ENCODE measurements at places on chromosomes 2 and 18.
A peak's percentile ranks its signal among the peaks of the same experiment; 100 is the strongest.

DNA sequence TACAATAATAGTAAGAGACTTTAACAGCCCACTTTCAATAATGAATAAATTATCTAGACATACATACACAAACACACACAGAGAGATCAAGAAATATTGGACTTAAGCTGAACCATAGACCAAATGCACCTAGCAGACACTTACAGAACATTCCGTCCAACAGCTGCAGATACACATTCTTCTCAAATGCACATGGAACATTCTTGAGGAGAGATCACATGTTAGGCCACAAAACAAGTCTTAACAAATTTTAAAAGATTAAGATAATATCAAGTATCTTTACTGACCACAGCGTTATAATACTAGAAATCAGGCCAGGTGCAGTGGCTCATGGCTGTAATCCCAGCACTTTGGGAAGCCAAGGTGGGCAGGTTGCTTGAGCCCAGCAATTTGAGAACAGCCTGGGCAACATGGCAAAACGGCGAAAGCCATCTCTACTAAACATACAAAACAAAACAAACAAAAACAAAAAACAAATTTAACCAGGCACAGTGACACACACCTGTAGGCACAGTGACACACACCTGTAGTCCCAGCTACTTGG is 7.4 kb downstream of the CERKL start:
- no peak for DNase-seq

DNA sequence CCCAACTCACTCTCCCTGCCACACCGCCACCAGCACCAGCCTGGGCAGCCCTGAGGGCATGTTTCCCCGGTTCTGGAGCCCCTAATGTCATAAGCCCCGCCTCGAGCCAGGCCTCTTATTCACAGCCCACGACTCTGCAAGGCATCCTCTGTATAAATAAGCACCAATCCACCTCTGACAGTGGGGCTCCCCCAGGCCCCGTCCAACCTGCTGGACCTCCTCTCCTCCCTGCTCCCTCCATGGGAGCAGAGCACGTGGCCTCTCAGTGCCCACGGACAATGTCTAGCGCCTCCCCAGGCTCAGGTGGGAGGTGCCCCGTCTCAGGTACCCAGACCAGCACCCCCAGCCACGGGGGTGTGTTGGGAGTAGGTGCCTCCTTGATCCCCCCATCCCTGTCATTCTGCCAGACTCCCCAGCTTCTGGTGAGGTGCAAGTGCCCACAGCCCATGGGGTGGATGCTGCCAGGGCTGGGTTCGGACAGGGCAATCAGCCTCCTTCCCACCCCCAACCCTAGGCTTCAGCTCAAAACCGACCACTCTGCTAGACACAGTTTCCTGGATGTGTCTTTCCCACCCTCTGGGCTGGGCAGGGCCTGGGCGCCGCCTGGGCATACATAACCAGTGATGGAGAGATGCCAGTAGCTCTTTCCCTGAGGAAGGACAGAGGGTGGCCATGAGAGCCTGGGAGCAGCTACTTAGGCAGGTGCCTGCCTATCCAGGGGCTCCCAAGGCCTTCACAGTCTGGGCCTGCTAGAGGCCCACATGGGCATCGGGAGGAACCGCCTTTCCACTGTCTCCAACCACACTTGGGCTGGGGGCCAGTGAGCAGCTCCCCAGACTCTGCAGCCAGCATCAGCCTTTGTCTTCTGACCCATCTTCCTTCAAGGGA is 1.6 kb upstream of the ADRA2B start:
- DNase-seq, result no peak

GRCh38 chr2:37920570-37920969 is 4.5 kb upstream of the RMDN2 start:
- DNase-seq, result no peak

DNA sequence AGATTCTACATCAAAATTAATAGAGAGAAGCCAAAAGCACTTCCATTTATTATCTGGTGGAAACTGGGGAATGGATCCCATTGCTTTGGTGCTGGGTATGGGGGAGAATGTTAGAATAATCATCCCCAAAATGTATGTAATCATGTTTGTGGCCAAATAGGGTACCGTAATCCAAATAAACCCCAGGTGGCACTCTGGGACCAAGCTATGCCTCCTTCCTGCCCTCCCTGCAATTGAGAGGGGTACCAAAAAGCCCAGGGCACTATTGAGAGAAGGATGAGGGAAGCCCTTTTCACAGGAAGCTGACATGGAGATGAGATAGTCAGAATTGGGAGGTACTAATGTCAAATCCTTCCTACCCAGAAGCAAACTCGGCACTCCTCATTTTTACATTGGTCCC is 85.7 kb upstream of the NRP2 start:
- no peak for DNase-seq

- no peak for DNase-seq
Measured at GRCh38 chr2:10030311-10030736, 13.0 kb upstream of the KLF11 start.

- no peak for DNase-seq
Measured at GRCh38 chr18:13235421-13235831, 16.9 kb downstream of the LDLRAD4 start.

DNA sequence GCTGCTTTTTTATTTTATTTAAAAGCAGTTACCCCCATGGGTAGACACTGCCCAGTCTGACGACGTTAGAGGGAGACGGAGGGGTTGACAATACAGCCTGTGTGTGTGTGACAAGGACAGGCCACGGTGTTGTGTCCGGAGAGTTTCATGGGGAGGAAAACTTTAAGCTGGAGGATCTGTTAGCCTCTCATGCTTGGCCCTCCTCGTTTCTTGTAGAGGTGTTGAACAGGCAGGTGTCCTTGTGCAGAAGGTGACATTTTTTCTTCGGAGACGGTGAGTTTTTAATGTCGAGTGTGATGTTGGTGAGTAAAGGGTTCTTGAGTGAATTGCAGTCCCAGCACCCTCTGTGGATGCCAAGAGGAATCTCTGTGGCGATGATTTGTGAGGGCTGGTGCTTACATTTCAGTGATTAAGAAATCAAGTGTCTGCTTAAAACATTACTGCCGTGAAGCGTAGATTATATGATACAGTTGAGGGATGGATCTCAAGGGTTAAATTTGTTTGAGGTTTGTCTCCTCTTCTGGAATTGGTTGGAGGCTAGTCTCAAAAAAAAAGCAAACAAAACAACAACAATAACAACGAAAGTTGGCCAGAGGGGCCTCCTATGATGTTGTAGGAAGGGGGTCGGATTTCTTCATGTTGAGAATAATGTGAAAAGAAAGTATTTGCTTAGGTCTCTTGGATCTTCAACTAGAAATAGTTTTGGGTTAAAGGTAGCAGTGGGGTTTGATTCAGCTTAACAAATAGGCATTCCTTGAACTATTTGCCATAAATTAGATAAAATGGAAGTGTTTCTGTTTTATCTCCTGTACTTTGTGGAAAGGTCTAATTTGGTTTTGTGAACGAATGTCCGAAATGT is 1.6 kb downstream of the NCOA1 start:
- DNase-seq, result peak; percentile 7

DNA sequence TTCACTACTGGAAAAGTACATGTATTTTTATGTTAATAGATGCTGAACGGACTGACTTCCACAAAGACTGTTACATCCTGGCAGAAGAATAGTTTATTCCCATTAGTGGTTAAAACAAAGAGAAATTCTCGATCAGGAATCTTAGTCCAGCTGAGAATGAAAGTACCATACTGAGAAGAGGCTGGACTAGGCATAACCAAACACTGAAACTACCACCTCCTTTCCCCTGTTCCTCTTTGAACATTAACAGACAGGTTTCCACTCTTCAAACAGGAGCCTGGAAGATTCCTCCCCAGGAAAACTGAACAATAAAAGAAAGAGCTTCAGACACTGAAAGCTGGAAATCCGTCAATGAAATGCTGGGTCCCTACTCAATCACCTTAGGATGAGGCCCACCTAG is 25.8 kb downstream of the LDAH start:
- no peak for DNase-seq

DNA sequence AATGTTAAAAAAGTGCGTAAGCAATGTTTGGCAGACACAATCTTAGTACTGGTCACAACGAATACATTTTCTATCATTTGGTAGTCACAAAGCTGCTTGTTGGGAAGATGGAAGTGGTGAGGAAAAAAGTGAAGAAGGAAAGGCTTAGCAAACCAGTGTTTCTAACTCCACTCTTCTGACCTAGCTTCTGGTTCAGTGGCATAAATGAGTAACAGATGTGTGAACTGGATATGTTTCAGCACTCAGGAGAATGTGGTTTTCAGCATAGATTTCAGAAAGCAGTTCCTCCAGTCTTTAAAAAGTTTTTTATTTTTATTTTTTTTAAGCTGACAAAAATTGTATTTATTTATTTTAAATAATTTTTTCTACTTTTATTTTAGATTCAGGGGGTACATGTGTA is 357.1 kb downstream of the CPS1 start:
- no peak for DNase-seq

DNA sequence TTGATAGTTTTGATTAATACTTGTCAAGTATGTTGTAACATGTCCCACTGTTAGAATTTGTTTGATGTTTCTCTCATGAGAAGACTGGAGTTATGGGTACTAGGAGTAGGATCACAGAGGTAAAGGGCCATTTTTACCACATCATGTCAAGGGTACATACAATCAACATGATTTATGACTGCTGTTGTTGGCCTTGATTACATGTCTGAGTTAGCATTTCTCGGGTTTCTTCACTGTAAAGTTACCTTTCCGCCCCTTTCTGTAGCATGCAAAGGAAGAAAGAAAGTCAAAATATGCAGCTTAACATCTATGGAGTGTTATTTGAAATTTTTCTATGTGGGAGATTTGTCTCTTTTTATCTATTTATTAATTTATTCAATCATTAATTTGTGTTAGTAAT is 1456.4 kb downstream of the SUCLG1 start:
- DNase-seq, result no peak

- peak; percentile 23 for DNase-seq
Measured at GRCh38 chr2:165795011-165795410, 964 bp upstream of the GALNT3 start.

Data from AML-193 (cell line).